CD4-positive, alpha-beta T cell treated with Interleukin-12 subunit alpha and Interleukin-12 subunit beta, for 1 hour (primary cell): ENCODE measurements at places on chromosomes 16 and 17.

DNA sequence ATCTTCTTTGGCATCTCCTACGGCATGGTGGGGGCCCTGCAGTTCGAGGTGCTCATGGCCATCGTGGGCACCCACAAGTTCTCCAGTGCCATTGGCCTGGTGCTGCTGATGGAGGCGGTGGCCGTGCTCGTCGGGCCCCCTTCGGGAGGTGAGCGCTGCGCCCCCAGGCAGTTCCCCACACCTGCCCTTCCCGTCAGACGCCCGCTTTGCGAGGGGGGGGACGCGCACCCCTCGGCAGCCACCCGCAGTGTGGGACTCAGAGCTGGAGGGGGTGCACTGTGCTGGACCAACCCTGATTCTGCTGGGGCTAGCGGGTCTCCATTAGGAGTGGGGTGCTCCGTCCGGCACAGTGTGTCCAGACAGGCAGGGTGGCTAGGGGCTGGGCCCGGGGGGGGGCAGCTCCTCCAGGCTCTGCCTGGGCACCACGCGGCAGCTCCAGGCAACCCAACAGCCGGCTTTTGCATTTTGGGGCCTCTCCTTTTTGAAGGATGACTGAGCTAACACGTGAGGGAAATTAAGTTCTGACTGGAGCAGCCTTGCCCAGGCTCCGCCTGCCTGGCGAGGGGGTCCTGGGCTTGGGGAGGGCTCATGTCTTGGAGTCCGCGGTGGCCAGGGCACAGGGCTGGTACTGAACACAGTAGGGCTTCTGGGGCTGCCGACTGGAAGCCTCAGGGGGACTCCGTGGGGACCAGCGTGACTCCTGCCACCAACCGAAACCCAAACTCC, 9.1 kb downstream of the SLC16A3 start:
- DNase-seq: no peak

GRCh38 chr17:70405492-70406220, 236.3 kb downstream of the KCNJ2 start:
- DNase-seq: no peak

GRCh38 chr17:16293931-16294330, 59.3 kb downstream of the CENPV start:
- no peak for DNase-seq

- no peak for DNase-seq
Observed at GRCh38 chr16:67087803-67088202, 21.9 kb upstream of the PHAF1 start.

GRCh38 chr17:75182319-75182568, 515 bp downstream of the SUMO2 start:
- no peak for DNase-seq

GRCh38 chr17:42682722-42683403, 532 bp downstream of the CNTNAP1 start:
- peak; percentile 13 for DNase-seq
